GM13977 (cell line): ENCODE measurements at places on chromosomes 12 and 14.

DNA sequence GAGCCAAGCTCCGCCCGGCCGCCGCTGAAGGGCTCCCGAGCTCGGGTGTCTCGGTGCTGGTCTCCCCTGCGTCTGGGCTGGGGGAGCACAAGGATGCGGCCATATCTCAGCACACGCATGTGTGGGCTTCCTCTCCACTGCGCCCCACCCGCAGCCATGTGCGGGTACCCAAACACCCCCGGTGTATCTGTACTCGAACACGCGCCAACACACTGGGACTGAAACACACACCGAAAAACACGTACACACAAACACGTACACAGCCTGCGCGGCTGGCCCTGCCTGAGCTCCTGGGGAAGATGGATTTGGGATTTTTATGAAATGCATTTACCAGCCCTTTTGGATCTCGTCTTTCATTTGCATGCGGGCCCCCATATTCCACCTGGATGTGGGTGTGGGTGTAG lies 897 bp upstream of the TBX3 start:
- DNase-seq: no peak

DNA sequence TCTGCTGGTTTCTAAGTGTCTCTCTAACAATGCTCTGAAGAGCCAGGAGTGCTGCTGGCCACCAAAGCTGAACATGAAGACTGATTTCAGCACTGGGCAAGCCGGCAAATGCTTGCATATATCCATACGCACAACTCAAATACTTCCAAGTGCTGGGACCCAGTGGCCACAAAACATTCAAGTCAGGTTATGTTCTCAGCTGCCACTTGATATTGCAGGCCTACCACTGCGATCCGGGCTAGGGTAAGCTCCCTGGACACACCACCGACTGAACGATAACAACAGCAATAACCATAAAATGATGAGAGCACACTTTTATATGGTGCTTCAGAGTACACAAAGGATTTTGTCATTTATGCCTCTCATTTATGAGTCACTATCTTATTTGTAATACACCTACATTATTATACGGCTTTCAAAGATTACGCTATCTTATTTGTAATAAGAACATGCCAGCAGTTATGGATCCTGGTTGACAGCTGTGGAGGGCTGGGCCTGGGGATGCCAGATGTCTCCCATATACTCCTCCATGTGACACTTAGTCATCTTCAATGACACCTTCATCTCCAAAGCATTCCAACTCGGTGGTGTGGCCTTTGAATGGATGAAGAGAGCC lies 35.5 kb downstream of the CRACR2A start:
- no peak for DNase-seq

- no peak for DNase-seq
Measured at GRCh38 chr14:52266179-52266578, 1.3 kb upstream of the PTGDR start.

GRCh38 chr14:95522116-95522515 lies 5.7 kb upstream of the SYNE3 start:
- DNase-seq: no peak

DNA sequence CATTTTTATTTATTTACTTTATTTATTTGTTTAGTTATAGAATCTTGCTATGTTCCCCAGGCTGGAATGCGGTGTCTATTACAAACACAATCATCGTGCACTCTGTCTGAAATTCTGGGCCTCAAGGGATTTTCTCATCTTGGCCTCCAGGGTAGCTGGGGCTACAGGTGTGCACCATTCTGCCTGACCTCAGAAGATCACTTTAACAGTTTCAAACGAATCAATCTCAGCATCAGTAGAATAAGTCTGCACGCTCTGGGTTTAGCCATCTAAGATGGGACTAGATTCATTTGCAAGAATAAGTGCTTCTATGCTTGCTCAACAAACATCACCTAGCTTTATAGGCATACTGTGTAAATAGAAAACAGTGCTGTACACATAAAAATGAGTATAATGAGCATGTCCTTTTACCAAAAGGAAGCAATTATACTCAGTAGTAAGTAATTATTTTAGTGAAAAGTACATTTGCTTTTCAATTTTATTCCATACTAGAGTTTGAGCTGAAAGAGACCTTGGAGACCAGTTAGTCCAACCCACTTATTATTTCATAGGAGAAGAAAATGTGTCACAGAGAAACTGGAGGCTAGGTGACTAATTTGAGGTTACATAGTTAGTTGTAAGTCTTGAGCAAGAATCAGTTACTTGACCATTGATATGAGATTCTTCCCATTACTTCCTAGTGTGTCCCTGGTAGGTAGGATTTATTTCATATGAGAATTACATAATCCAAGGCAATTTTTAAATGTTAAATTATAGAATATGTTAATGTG lies 456.5 kb upstream of the LMO3 start:
- DNase-seq: no peak

DNA sequence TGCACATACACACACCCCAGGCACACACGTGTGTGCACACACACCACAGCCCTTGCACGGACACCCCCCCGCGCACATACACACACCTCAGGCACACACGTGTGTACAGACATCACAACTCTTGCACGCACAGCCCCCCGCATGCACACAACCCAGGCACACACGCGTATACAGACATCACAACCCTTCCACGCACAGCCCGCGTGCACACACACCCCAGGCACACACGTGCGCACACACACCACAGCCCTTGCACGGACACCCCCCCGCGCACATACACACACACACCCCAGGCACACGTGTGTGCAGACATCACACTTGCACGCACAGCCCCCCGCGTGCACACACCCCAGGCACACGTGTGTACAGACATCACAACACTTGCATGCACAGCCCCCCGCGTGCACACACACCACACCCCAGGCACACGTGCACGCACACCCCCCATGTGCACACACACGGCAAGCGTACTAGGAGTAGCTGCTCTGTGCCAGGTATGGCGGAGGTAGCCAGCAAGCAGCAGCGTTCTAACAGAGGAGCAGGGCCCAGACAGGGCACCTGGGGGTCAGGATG lies 18.2 kb upstream of the ANKLE2 start:
- DNase-seq: no peak

GRCh38 chr14:74979442-74980397 lies 23.0 kb upstream of the EIF2B2 start:
- DNase-seq: no peak

GRCh38 chr12:20477672-20478071 lies 109.3 kb downstream of the PDE3A start:
- DNase-seq: no peak

DNA sequence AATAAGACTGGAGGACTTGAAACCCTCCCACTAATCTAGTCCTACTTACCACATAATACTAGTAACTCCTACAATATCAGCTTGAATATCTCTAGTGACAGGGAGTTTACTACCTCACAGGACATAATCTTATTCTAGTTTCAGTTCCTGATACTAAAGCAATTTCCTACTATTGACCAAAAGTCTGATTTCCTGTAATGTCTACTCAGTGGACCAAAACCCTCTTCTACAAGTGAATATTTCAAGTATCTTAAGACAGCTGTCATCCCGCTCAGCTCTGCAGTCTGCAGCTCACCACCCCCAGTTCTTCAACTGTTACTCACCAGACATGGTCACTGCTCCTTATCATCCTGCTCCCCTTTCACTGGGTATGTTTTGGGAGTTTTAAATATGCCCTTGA lies 70.8 kb upstream of the TMCC3 start:
- DNase-seq: peak; percentile 55

DNA sequence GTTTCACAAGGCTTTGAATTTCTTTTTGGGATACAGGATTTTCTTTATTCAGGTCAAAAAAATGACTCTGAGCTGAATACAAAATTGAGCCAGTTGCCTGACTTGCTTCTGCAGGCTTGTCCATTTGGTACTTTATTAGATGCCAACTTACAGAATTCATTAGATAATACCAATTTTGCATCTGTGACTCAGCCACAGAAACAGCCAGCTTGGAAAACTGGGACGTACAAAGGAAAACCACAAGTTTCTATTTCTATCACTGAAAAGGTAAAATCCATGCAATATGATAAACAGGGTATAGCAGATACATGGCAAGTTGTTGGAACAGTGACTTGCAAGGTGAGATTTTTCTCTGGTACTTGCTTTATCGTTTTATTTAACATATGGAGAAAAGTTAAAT lies 5.8 kb downstream of the AP5M1 start:
- no peak for DNase-seq

- peak; percentile 53 for DNase-seq
Measured at GRCh38 chr14:58072288-58073071, 79.5 kb downstream of the ARMH4 start.

DNA sequence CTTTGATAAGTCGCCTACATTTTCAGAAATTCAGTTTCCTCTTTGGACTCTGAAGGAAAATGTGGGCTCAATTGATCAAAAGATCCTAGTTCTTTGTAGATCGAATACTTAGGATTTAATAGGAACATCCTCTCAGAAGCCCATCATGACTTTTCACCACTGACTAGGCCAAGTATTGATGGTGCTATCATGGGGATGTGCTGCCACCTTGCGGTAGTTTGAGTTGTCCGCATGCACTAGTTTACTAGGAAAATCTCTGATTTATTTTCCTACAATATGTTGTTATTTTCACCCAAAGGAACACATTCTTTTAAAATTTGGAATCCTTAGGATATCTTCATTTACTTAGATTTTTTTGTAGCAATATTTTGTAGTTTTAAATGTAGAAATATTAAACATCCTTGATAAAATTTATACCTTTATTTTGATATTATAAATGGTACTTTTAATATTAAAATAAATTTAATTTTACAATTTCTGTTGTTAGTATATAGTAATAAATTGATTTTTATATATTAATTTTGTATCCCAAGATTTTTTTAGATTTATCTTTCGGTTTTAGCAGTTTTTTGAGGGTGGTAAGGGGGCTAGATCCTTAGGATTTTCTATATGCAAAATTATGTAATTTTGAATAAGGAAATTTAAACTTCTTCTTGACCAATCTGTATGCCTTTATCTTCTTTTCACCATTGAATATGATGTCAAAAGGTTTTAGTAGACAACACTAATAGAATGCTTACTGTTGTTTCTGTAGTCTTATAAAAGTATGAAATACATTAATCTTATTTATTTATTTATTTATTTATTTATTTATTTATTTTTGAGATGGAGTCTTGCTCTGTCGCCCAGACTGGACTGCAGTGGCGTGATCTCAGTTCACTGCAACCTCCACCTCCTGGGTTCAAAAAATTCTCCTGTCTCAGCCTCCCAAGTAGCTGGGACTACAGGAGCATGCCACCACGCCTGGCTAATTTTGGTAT lies 52.9 kb upstream of the OR9K2 start:
- DNase-seq: peak; percentile 53

DNA sequence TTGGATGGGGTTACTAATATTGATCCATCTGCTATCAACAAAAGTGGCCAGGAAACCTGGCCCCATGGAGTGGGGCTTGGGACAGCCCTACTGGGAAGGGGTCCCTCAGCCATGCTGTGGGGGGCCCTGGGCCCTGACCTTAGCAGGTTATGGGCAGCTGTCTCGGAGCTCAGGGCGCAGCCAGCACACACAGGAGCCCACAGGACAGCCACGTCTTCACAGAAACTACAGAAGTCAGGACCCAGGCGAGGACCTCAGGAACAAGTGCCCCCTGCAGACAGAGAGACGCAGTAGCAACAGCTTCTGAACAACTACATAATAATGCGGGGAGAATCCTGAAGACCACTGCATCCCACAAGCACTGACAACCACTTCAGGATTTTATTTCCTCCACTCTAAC lies 11.9 kb upstream of the FKBP11 start:
- DNase-seq: no peak

GRCh38 chr12:50620109-50620977 lies 115.6 kb downstream of the DIP2B start:
- no peak for DNase-seq

GRCh38 chr14:61048640-61049039 lies 67.6 kb downstream of the SLC38A6 start:
- DNase-seq: no peak

- no peak for DNase-seq
Measured at GRCh38 chr14:27605282-27605681, 1007.4 kb upstream of the NOVA1 start.

GRCh38 chr12:57896115-57896433 lies 45.3 kb upstream of the ATP23 start:
- no peak for DNase-seq

DNA sequence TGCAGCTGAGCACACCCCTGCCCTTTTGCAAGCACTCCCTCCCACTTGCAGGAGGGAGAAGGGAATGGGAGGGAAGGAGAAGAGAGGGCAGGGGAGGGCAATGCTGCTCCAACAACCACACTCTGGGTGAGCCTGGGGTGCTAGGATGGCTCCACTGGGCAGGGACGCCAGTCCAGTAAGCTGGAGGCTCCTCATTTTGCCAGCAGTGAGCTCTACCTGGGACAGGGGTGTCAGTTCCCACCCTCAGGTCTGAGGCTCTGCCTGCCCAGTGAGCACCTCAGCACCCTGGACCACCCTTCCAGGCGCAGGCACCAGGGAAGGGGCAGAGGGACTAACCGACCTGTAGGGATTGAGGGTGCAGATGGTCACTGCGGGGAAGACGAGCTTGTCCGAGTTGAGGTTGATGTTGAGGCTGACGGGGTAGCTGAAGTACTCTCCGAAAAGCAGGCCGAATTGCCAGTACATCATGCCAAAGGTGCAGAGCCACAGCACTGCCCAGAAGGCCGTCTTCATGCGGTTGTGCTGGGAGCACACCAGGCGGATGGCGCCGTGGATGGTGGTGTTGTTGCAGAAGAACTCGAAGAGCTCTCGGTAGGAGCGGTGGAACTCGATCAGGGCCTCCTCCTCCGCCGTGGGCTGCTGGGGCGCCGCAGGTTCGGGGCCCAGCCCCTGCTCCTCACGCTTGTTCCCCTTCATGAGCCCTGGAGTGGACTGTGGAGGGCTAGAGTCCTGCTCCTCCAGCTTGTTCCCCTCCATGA lies 1.2 kb downstream of the SCNN1A start:
- no peak for DNase-seq

- no peak for DNase-seq
Measured at GRCh38 chr12:98294051-98294805, 221.2 kb upstream of the TMPO start.

- no peak for DNase-seq
Measured at GRCh38 chr14:93267149-93267711, 60.2 kb downstream of the UBR7 start.

- DNase-seq: no peak
Measured at GRCh38 chr14:106842687-106843086, 1316.3 kb downstream of the TMEM121 start.

DNA sequence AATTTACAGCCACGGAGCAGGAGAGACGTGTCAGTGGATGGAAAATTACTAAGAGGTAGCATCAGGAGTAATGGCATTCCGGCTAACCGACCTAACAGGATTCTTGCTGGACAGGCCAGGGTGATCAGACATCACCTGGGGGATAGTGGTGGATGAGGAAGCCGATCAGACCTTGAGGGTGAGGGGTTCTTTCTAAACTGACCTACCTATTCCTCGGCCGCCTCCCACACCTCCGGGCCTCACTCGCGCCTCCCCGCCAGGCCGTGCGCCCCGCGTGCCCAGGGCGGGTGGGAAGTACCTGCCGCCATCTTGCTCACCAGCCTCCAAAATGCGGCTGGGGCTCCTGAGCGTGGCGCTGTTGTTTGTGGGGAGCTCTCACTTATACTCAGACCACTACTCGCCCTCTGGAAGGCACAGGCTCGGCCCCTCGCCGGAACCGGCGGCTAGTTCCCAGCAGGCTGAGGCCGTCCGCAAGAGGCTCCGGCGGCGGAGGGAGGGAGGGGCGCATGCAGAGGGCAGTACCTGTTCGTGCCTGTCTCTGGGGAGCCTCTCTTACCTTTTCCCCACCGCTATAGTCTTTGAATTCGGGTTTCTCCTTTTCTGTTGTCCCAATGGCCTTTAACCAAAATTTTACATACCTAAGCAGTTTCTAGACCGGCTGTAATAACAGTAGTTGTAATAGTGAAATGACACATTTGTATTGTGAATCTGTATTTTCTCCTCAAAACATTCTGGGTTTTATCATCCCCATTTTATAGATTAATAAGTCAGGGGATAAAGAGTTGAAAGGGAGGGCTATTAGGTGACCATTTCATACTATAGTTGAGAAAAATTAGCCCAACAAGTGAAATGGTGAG lies at the start of gene TMPRSS12:
Gene TMPRSS12, plus strand, starts transcription at position 290 of the 857 bp plus-strand sequence. Its CDS starts 39 bp downstream, at position 329.
- DNase-seq: no peak
